Heart right ventricle (tissue), 16 donors: ENCODE measurements at places on chromosomes 11 and 22. TPM values are rescaled to one million over a fixed set of nuclear protein-coding genes. Genes with fewer than 3 reads are reported as not detected.

CAPN1 gene
- 84.5 TPM for total RNA-seq

DNA sequence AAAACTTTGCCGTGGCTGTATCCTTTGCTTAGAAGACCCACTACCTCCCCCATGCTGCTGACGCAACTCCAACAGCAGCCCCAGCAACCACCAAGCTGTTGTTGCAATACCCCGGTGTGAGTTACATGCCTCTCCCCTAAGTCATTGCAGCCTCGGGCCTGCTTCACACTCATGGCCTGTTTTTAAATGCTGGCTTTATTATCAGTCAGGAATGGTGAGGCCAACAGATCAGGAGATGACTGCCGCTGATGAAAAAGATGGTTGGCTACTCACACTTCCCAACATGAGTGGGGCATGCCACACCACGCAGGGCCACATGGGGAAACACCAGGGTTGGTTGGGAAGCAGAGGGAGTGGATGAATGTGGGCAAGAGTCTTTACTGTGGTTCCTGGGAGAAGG, 171.5 kb upstream of the SYT13 start:
- H3K27ac ChIP-seq, result no peak overlapping the region
- H3K4me3 ChIP-seq, result no peak overlapping the region
- H3K36me3 ChIP-seq, result no peaks in the 10 kb centered on the region
- H3K27me3 ChIP-seq, result no peaks in the 10 kb centered on the region

LBHD1 gene
- total RNA-seq, result 3.0 TPM

DTX4 gene
- 0.98 TPM for total RNA-seq

DNA sequence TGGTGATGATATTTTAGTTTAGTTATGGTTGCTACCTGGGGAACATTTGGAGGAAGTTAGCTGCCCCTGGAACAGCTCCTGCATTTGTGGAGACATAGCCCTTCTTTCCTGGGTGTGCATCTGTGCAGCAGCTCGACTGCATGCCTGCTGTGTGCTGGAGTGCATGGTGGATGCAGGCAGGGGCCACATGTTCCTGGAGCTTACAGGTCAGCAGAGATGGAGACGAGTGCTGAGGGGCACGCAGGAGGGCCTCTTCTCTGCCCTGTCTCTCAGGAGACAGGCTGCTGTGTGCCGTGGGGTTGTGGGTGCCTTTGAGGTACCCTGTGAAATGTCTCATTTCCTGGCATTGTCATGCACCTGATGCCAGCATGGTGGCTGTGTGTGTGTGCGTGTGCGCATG, 87.5 kb downstream of the TBC1D22A start:
- no peak for DNase-seq
- H3K27me3 ChIP-seq, result no peaks in the 10 kb centered on the region
- H3K4me3 ChIP-seq, result no peak overlapping the region
- H3K4me1 ChIP-seq, result peaks cover 17% of the 10 kb centered on the region

DNA sequence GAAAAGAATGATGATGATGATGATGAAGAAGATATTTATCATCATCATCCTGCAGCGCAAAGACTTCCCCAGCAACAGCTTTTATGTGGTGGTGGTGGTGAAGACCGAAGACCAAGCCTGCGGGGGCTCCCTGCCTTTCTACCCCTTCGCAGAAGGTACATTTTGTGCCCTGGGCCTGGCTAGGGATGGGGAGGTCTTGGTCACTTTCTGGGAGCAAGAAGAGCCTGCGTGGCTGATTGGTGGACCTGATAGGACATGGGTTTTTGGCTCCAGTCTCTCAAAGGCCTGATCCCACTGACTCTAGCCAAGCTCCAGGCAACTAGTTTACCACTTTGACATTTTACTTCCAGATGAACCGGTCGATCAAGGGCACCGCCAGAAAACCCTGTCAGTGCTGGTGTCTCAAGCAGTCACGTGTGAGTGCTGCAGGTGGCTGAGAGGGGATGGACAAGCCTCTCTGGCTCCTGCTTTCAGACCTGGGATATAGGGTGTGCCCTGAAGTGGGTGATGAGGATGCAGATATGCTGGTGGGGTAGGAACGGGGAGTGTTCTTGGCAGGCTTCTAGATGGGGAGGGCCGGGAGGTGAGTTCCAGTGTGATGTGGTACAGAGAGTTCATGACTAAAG, 5.3 kb downstream of the SIDT2 start:
- H3K36me3 ChIP-seq, result peaks cover 73% of the 10 kb centered on the region
- peaks cover 25% of the 10 kb centered on the region for H3K4me1 ChIP-seq
- no peak for DNase-seq
- H3K27me3 ChIP-seq, result no peaks in the 10 kb centered on the region
- H3K4me3 ChIP-seq, result no peak overlapping the region
- no peak overlapping the region for H3K27ac ChIP-seq

DNA sequence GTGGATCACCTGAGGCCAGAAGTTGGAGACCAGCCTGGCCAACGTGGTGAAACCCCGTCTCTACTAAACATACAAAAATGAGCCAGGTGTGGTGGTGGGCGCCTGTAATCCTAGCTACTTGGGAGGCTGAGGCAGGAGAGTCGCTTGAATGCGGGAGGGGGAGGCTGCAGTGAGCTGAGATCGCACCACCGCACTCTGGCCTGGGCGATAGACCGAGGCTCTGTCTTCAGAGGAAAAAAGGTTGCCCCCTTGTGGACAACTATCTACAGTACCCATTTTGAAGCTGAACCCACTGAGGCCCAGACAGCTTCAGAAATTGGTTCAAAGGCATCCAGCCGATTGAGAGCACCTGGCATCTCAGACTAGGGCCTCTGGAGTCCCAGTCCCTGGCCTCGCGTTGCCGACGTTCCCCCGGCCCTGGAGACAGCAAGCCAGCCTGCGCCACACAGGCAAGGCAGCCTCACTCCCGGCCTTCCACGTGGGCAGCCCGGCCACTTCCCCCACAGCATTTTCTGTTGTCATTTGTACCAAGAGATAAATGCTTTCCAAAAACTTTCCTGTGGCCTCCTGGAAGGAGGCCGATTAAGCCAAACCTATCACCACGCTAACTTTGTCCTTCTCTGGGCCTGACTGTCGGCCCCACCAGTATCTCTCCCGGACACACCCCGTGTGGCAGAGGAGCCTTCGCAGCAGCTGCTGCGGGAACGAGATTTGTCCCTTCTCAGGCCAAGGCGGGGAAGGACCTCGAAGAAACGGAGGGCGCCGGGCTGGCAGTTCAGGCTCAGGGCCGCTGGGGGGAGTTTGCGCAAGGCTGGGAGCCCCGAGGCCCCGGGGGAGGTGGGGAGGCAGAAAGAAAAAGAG, 82.8 kb downstream of the FLI1 start:
- peaks cover 40% of the 10 kb centered on the region for H3K36me3 ChIP-seq
- DNase-seq, result peak; percentile 76
- peak overlapping the region; percentile 40 for H3K27ac ChIP-seq
- H3K27me3 ChIP-seq, result no peaks in the 10 kb centered on the region
- H3K4me1 ChIP-seq, result peaks cover 27% of the 10 kb centered on the region

DNA sequence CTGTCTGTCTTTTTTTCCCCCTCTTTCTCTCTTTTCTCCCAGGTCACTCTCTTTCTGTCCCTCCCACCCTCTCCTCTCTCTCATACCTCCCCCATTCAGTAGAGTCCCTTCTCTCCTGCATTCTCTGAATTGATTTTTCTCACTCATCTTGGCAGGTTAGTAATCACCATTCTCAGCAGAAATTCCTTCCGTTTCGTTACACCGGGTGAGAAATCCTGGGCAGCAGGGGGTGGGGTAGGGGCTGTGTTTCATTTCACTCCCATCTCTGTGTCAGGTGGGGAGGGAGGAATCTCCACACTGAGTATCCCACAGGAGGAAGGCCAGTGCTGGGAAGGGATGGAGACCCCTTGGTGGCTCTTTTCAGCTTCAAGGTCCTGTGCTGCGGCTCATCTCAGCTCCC, 253.5 kb downstream of the MIAT start:
- no peak overlapping the region for H3K27ac ChIP-seq
- peaks cover 19% of the 10 kb centered on the region for H3K27me3 ChIP-seq
- no peaks in the 10 kb centered on the region for H3K4me1 ChIP-seq
- H3K36me3 ChIP-seq, result no peaks in the 10 kb centered on the region
- no peak for DNase-seq
- no peak overlapping the region for H3K4me3 ChIP-seq
